ENCODE measurements at places on chromosomes 13 and 19. TPM values are rescaled to one million over a fixed set of nuclear protein-coding genes. Genes with fewer than 3 reads are reported as not detected.

ZNF550 gene
- total RNA-seq: 11.3 TPM

SLITRK1 gene
- total RNA-seq: 6.2 TPM

PCDH17 gene
- total RNA-seq: 8.0 TPM

NXNL1 gene
- not detected for total RNA-seq

GRWD1 gene
- 23.4 TPM for total RNA-seq

MISP3 gene
- 5.6 TPM for total RNA-seq

NUP62 gene
- total RNA-seq: 37.4 TPM

- DNase-seq: peak; percentile 86
These were observed 17.3 kb downstream of the PLD3 start for GRCh38 chr19:40365613-40366401.

DNA sequence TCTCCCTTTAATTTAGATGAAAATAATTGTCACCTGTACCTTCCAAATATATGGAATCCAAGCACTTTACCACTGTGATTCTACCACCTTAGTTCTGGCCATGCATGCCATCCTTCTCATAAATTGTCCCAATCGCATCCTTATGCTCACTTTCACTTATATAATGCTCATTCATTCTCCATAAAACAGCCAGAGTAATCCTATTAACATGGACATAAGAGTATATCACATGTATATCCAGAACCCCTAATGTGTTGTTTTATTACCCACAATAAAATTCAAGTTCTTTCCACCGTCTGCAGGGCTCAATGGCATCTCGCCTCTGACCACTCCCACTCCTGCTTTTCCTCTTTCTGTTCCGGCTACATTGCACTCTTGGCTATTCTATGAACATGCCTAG lies 597.5 kb upstream of the MIR17HG start:
- no peak for DNase-seq

- DNase-seq: no peak
These were observed 4.8 kb downstream of the GPR42 start for GRCh38 chr19:35375505-35376307.

GRCh38 chr13:40492511-40492910 lies 173.9 kb downstream of the FOXO1 start:
- no peak for DNase-seq

GRCh38 chr19:13042443-13043130 lies 47.3 kb downstream of the NFIX start:
- no peak for DNase-seq

GRCh38 chr19:40143612-40144011 lies 47.6 kb upstream of the MAP3K10 start:
- no peak for DNase-seq

DNA sequence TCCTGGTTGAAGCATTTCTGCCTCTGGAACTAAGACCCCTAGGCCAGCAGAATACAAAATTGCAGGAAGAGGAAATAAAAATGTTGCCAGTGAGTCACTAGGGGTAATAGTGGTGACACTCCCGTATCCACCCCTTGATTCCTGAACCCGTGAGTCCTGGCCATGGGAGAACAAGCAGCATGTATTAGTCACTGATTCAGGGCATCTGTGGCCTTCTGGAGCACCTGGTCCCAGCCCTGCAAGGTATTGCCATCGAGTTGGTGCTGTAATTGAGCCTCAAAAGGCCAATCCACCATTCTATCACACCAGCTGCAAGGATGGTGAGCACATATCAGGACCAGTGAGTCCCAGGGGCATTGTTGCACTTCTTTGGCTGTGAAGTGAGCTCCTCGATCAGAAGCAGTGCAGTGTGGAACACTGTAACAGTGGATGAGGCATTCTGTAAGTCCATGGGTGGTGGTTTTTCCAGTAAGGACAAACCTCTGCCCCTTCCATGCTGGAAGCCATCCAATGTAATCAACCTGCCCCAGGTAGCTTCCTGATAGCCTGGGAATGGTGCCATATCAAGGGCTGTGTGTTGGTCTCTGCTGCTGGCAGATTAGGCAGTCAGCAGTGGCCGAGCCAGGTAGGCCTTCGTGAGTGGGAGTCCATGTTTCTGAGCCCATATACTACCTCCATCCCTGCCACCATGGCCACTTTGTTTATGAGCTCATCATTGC lies 39.6 kb downstream of the C1QTNF9 start:
- no peak for DNase-seq

- DNase-seq: no peak
These were observed 1.9 kb upstream of the PEG3 start for GRCh38 chr19:56842412-56842811.

DNA sequence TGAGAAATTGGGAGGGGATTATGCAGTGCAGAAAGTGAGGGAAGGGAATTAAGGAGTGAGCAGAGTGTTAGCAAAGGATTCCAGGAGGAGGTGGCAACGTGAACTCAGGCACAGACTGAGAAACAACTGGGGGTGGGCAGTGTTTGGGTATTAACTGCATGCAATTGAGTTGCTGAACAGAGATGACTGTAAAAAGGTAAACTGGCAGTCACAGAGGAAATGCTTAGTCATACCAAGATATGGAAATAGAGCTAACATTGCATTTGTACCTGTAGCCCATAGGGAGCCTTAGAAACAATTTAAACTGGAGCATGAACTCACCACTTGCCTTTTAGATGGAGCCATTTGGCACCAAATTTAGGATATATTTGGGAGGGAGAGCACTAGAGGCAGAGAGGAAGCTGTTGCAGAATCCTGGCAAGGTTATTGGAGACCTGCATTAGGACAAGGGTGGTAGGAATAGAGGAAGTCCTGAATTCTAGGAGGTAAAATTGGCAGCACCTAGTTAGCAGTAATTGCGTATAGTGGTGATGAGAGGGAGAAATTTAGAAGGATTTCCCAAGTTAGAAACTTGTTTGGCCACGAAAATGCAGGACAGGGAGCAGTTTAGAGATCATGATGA lies 100.6 kb upstream of the FRY start:
- DNase-seq: no peak

- no peak for DNase-seq
These were observed 547.5 kb upstream of the SPRY2 start for GRCh38 chr13:80888390-80888789.

Measured in sciatic nerve (tissue), 2 donors.